Adrenal gland (tissue), 19 donors: ENCODE measurements at places on chromosomes 16 and 17. TPM values are rescaled to one million over a fixed set of nuclear protein-coding genes. Genes with fewer than 3 reads are reported as not detected.

DNA sequence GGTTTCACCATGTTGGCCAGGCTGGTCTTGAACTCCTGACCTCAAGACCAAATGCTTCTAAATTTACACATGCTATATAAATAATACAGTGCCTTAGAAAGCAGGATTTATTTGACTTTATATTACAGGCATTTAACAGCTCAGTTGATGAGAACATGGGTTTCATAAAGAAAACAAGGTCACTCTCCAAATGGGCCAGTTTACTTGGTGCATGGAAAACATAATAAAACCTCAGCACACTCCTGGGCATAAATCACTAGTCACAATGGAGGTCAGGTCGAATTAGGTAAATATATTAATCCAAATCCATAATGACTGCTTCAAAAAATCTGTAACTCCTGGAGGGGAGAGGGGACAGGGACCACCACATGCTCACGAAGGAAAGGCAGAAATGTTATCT lies 24.5 kb downstream of the APPBP2 start:
- no peaks in the 10 kb centered on the region for H3K27me3 ChIP-seq
- H3K4me1 ChIP-seq: peaks cover 16% of the 10 kb centered on the region
- H3K4me3 ChIP-seq: no peak overlapping the region
- no peak for DNase-seq
- peaks cover 18% of the 10 kb centered on the region for H3K36me3 ChIP-seq

DNA sequence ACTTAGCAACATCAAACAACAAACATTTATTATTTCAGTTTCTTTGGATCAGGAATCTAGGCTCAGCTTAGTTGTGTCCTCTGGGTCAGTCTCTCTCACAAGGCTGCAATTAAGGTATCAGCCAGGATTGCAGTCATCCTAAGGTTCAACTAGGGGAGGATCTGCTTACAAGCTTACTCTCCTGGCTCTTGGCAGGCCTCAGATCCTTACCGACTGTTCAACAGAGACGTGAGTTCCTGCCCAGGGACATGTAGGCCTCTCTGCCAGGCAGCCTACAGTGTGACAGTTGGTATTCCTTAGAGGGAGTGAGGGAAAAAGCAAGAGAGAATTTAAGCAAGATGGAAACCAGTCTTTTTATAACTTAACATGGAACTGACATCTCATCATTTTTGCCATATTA lies 294.0 kb downstream of the ZFHX3 start:
- no peak for DNase-seq
- no peak overlapping the region for H3K27ac ChIP-seq
- H3K4me1 ChIP-seq: no peaks in the 10 kb centered on the region
- no peak overlapping the region for H3K4me3 ChIP-seq
- H3K36me3 ChIP-seq: no peaks in the 10 kb centered on the region
- no peaks in the 10 kb centered on the region for H3K27me3 ChIP-seq

- H3K36me3 ChIP-seq: no peaks in the 10 kb centered on the region
- no peak overlapping the region for H3K4me3 ChIP-seq
- no peak overlapping the region for H3K27ac ChIP-seq
- no peak for DNase-seq
These were observed 36.4 kb downstream of the MAP2K6 start for GRCh38 chr17:69450918-69451317.

DNA sequence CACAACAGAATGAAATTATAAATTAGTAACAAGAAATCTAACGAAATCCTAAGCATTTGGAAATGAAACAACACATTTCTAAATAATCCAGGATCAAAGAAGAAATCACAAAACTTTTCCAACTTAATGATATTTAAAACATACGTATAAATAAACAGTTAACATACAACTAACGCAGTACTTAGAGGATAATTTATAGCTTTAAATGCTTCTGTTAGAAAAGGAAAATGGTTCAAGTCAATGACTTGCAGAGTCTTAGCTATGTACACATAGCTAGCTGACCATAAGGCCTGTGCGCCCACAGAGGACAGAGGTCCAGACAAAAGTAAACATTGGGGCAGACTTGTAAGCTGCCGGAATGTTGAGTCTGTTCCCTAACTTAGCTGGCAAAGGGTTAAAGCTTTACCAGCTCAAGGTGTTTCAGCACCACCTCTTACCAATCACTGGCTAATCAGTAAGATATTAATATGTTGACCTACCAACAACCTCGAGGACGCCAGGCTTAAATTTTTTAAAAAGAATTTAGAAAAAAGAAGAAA lies 84.6 kb downstream of the PARN start:
- H3K36me3 ChIP-seq: no peaks in the 10 kb centered on the region
- H3K4me3 ChIP-seq: no peak overlapping the region
- no peak overlapping the region for H3K27ac ChIP-seq
- no peaks in the 10 kb centered on the region for H3K27me3 ChIP-seq

DNA sequence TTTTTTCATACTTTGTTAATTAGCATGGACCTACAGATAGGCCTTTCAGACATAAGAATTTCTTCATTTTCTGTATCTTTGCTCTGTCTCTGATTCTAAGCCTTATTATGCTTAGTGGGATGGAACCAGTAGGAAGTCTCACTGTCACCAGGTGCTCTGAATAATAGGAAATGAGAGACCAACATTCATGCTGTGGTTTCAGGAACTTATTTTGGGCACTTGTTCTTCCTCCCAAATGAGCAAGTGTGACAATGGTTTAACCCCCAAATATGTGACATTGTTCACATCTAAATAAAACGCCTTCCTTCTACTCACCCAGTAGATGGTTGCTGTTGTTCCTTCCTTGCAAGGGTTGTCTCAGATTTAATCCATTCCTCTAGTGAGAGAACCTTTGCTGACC lies 100.2 kb downstream of the SYCE1L start:
- H3K36me3 ChIP-seq: no peaks in the 10 kb centered on the region
- no peak for DNase-seq
- no peaks in the 10 kb centered on the region for H3K27me3 ChIP-seq
- no peak overlapping the region for H3K27ac ChIP-seq
- no peak overlapping the region for H3K4me3 ChIP-seq

DNA sequence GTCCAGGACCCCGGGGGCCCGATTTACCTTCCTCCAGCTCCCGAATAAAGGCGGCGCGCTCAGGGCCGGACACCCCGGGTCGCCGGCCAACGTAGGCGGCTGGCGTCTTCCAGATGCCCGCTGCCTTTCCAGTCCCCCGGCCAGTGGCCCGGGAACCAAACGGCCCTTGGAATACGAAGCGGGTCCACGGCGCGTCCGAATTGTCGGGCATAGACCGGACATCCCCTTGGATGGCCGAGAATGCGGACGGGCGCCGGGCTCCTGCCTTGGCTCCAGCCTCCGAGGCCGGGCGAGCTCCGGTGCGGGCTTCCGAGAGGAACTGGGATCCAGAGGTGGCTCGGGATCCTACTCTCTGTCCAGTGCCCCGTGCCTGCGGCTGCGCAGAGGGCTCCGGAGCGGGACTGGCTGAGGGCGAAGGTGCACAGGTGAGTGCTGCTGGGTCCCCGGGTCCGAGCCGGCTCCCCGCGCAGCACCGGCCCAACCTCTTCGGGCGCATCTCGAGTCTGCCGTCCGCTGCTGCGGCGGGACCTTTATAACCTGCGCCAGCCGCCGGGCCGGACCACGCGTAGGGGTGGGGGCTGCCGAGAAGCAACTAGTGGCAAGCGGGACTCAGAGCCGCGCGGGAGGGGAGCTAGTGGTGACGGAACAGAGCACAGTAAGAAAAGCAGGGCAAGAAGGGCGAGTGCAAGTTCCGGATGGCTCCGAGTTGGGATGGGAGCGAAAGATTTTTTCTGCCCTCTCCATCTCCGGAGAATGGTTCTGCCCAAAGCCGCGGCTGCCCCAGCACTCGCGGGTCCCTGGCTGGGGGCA lies at the start of gene HAP1:
Gene HAP1 (minus strand): TSS at position 505 of the 810 bp plus-strand sequence. CDS start 9 bp downstream, at position 496.
- H3K4me1 ChIP-seq: peaks cover 14% of the 10 kb centered on the region
- peak within 1 kb of the TSS; percentile 55 for H3K4me3 ChIP-seq
- H3K27me3 ChIP-seq: peaks cover 31% of the 10 kb centered on the region
- H3K36me3 ChIP-seq: no peaks in the 10 kb centered on the region
- DNase-seq: peak; percentile 25
- H3K27ac ChIP-seq: no peak within 1 kb of the TSS

GRCh38 chr17:81715872-81716673 lies 4.0 kb downstream of the SLC25A10 start:
- no peaks in the 10 kb centered on the region for H3K27me3 ChIP-seq
- no peak for DNase-seq

DNA sequence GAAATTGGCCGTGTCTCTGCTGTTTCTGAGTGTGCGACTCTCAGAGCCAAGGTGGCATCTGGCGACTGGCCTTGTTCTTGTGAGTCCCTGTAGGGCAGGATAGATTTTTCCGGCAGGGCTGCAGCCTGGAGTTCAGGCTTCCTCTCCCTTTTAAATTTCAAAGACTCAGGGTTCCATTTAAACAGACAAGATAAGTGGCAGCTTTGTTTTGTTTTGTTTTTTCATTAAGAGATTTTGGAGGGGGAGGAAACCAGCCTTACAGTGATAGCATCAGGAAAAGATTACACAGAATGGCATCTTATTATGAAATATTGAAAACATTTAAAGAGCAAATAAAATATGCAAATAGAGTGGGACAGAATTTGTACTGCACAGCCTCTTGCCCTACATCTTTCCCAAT lies 151.3 kb downstream of the RPTOR start:
- DNase-seq: peak; percentile 45
- H3K4me3 ChIP-seq: no peak overlapping the region
- peak overlapping the region; percentile 39 for H3K27ac ChIP-seq
- no peaks in the 10 kb centered on the region for H3K36me3 ChIP-seq

- peak overlapping the region; percentile 69 for H3K27ac ChIP-seq
- no peaks in the 10 kb centered on the region for H3K36me3 ChIP-seq
- no peak for DNase-seq
These were observed 59.5 kb downstream of the RAI1 start for GRCh38 chr17:17740615-17741348.

DNA sequence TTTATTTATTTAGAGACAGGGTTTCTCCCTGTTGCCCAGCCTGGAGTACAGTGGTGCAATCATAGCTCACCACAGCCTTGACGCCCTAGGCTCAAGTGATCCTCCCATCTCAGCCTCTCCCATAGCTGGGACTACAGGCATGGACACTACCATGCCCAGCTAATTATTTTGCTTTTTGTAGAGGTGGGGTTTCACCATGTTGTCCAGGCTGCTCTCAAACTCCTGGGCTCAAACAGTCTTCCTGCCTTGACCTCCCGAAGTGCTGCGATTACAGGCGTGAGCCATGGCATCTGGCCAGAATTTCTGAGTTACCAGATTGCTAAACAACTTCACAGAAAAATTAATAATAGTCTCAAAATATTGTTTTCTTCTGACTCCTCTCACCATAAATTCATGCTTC lies 21.7 kb downstream of the MOSMO start:
- H3K36me3 ChIP-seq: no peaks in the 10 kb centered on the region
- H3K27ac ChIP-seq: no peak overlapping the region

DNA sequence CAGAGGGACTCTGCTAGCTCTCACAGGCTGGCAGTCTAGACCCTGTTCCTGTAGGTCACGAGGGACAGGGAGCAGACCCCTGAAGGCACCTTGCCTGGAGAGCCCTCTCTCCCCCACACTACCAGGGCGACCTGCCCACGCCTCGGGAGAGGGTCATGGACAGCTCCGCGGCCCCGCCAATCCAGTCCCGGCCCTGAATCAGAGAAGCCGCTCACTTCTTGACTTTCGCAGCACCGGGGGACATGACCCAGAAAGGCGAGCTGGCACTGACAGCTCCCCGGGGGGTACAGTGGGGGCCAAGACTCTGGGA lies 5.1 kb downstream of the KIFC3 start:
- peak overlapping the region; percentile 31 for H3K27ac ChIP-seq
- no peaks in the 10 kb centered on the region for H3K36me3 ChIP-seq
- no peaks in the 10 kb centered on the region for H3K27me3 ChIP-seq
- DNase-seq: no peak

GRCh38 chr16:83102336-83102735 lies 475.6 kb downstream of the CDH13 start:
- DNase-seq: no peak
- H3K36me3 ChIP-seq: no peaks in the 10 kb centered on the region
- no peaks in the 10 kb centered on the region for H3K4me1 ChIP-seq
- no peaks in the 10 kb centered on the region for H3K27me3 ChIP-seq
- no peak overlapping the region for H3K27ac ChIP-seq

DNA sequence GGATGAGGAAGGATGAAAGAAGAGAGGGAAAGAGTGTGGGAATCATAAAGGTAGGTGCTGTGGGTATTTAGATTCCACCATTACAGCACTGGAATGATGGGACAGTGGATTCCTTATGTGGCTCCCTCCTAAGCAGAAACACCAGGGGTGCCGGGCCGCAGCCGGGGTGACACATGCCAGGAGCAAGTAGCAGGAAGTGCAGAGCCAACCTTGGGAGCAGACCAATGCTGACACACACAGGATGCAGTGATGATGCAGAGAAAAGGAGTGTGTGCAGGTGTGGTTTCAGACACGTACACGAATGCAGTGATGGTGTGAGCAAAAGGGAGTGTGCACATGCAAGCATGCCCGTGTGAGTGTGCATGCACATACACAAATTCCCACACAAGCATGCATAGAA lies 338.0 kb downstream of the SLC39A11 start:
- no peaks in the 10 kb centered on the region for H3K27me3 ChIP-seq
- no peaks in the 10 kb centered on the region for H3K4me1 ChIP-seq
- H3K4me3 ChIP-seq: no peak overlapping the region
- no peak overlapping the region for H3K27ac ChIP-seq
- no peaks in the 10 kb centered on the region for H3K36me3 ChIP-seq

- H3K36me3 ChIP-seq: no peaks in the 10 kb centered on the region
- H3K4me3 ChIP-seq: no peak overlapping the region
- no peak overlapping the region for H3K27ac ChIP-seq
- peak; percentile 9 for DNase-seq
- no peaks in the 10 kb centered on the region for H3K4me1 ChIP-seq
- no peaks in the 10 kb centered on the region for H3K27me3 ChIP-seq
These were observed 414.1 kb upstream of the GOT2 start for GRCh38 chr16:59148056-59148768.

DNA sequence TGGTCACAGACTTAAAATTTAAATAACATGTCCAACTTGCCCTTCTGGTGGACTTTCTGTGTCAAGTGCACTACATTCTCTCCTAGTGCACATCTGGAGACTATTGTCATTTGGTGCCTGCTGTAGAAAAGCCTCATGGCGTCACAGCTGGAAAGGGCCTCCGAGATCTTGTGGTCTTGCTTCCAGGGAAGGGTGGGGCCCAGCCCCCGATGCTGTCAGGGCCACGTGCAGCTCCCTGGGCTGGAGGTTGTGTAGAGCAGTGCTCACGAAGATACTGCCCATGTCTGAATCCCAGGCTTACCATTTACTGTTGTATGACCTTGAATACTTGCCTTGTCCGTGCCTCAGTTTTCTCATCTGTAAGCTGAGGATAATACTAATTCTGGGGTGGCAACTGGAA lies 6.8 kb upstream of the MPRIP start:
- H3K27ac ChIP-seq: no peak overlapping the region
- no peak overlapping the region for H3K4me3 ChIP-seq
- H3K27me3 ChIP-seq: no peaks in the 10 kb centered on the region
- DNase-seq: no peak
- H3K36me3 ChIP-seq: no peaks in the 10 kb centered on the region

GRCh38 chr17:20072692-20072992 lies 63.5 kb downstream of the SPECC1 start:
- no peak overlapping the region for H3K4me3 ChIP-seq
- no peaks in the 10 kb centered on the region for H3K4me1 ChIP-seq
- no peak for DNase-seq

Gene SCGB1C2
- not detected for polyA plus RNA-seq

Gene PRPSAP1
- polyA plus RNA-seq: 26.0 TPM

Gene KRTAP2-1
- polyA plus RNA-seq: not detected

Gene ACSM5
- 3.5 TPM for polyA plus RNA-seq
